CD4-positive, alpha-beta T cell treated with Interleukin-1 beta for 1 hour (primary cell): ENCODE measurements at places on chromosomes 4 and X.

DNA sequence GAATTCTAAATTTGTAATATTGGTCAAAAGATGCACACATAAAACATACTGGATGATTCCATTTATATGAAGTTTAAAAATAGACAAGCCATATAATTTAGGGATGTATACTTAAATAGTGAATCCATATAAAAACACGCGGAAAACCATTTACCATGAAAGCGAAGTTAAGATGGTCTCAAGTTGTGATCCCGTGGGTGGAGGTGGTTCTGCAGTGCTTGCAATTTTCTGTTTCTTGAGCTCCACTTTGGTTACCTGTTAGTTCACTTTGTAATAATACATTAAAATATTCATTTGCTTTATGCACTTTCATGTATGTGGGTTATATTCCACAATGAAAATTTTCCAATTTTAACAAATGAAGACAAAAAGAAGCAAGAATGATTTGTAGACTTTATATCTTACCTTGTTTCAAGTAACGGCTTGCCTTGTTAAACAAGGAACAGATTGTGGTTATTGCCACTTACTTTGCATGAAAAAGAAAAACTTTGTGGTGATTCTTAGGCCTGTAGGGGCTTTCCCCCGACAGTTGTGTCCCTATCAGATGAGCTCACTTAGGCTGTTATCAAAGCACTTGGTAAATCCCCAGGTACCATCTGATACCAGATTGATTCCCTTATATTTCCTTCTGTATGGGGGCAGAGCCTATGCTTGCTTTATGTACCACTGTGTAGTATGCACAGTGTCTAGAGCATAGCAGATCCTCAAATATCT lies 12.2 kb downstream of the UCP1 start:
- no peak for DNase-seq

DNA sequence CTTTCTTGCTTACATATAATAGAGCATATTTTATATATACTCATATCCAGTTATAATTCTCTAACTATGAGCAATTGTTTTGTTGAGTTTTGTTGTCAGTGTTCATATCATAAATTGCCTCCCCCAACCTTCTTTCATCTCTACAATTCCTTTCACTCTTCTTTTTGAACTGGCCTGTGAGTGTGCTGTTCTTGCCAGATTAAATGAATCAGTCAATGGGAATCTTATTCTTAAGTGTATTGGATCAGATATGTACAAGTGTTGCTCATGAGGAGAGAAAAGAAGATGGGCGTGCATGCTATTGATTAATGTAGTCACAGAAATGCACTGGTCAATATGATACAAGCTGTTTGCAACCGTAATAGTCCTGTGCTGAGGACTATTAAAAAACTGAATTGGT lies 728.1 kb upstream of the MAGEB2 start:
- no peak for DNase-seq

DNA sequence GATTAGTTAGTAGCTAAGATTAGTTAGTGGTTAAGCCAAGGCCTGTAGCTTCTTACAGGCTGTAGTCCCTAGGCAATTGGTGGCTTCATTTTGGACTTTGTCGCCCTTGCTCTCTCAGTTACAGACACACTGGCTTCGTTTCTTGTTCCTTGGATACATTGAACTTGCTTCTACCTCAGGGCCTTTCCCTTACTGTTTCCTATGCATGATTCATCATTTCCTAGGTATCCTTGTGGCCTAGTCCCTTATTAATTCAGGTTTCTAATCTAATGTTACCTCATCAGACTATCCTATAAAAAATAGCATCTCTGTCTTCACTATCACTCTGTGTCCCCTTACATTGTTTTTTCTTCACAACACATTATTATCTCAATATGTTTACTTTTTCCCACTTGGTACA lies 45.5 kb upstream of the LCORL start:
- no peak for DNase-seq

- no peak for DNase-seq
Measured at GRCh38 chr4:153170407-153170806, 33.8 kb upstream of the TRIM2 start.
